NCI-H526 treated with DMSO at 0.1 percent for 48 hours (cell line): ENCODE measurements at places on chromosomes 13 and 19.

DNA sequence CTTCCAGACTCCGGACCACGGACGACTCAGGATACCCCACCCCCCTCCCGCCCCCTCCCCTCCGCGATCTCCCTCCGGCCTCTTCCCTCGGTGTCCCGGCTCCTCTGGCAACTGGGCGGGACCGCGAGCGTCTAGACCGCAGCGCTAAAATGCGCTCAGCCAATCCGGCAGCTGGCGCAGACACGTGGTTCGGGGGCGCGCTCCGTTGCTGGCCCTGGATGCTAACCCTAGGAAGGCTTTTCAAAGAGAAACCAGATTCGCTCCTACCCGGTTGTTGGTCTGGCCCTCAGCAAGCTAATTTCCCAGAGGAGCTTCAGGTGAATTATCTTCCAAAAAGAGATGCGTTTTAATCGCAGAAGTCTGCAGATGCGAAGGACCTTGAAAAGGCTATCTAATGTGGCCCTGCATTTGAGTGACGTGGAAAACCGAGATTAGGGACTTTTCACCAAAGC lies at the start of gene DZIP1:
DZIP1 (minus strand) TSS at position 106 of the 452 bp plus-strand sequence. CDS start 2,677 bp downstream, outside the sequence.
- peak; percentile 90 for DNase-seq

- no peak for DNase-seq
Measured at GRCh38 chr13:48571126-48571913, 38.4 kb upstream of the RCBTB2 start.

- DNase-seq: no peak
Measured at GRCh38 chr13:105410602-105411001, 1124.9 kb downstream of the EFNB2 start.

- DNase-seq: peak; percentile 6
Measured at GRCh38 chr19:55986487-55986886, at the start of gene NLRP5. Gene NLRP5, plus strand, starts transcription at chr19:55986775.

DNA sequence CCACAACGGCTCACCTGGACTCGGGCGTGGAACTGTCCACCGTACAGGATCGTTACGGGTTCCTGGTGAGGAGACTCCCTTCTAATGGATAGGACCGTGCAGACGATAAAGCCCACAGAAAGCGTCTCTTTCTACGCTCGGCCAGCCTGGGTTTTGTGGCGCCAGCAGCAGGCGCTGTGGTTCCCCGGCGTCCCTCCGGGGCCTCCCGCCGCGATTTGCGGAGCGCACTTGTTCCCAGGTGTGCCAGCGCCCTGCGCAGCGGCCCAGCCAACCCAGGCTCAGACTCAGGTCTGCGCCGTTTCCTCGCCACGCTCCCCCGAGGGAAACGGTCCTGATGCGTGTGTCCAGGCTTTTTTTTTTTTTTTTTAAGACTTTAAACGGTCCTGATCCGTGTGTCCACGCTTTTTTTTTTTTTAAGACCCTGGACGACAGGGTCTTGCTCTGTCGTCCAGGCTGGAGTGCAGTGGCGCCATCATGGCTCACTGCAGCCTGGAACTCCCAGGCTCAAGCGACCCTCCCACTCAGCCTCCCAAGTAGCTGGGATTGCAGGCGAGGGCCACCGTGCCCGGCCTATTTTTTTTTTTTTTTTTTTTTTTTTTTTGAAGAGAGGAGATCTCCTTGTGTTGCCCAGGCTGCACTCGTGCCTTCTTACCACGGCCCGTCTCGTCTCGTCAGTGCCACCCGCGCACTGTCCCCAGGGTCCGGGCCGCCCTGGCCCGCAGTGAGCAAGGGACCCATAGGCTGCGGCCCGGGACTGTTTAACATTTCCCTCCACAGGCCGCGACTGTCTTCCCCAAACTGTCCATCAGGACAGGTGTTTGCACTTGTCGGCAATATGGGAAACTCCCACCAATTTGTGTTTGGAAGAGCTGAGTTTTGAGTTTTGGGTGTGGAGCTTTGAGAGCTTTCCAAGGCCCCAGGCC lies 23.8 kb downstream of the GJA3 start:
- DNase-seq: peak; percentile 79

GRCh38 chr13:109345433-109345941 lies 440.9 kb downstream of the IRS2 start:
- DNase-seq: no peak

DNA sequence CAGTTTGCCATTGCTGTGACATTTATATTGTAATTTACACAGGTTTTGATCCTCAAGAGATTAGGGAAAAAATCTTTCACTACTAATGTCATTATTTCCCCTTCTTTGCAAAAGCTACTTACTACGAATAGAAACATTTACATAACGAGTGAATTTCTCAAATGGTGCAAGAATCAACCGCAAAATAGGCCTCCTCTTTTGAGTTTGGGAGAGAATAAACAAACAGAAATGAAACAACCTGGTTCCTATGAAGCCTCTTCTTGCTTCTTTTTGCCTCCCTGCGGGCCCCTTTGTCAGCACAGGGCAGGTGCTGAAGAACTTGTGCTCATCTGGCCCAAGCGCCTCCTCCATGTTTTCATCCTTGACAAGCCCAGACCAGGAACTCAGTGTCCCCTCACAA lies 10.1 kb upstream of the GJA3 start:
- DNase-seq: no peak

DNA sequence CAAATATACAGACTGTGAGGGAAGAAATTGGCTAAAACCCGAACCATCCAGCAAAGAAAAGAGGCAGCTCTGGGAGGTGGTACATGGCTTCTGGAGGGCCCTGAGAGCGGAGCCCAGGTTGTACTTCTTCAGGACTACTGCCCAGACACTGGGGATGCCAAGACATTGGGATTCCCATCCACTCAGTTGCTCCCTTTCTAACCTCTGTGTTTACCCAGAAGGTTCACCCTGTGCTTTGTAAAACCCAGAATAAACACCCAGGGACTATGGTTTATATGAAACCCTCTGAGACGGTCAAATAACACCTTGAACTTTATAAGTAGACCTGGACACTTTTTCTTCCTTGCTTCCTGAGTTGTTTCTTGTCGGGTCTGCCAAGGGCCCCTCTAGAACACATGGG lies 9.7 kb downstream of the MEIOSIN start:
- no peak for DNase-seq

DNA sequence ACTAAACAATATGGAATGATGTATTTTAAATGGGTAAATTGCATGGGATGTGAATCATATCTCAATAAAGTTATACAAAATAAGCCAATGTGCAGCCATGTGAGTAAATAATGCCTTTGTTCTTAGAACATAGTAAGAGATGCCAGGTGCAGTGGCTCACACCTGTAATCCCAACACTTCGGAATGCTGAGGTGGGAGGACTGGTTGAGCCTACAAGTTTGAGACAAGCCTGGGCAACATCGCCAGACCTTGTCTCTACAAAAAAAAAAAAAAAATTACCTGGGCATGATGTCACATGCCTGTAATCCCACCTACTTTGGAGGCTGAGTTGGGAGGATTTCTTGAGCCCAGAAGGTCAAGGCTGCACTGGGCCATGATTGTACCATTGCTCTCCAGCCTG lies 230.7 kb downstream of the RFC3 start:
- DNase-seq: no peak

- DNase-seq: peak; percentile 97
Measured at GRCh38 chr19:35717665-35718344, at the start of gene KMT2B. Gene KMT2B, plus strand, starts transcription at chr19:35718003. Its CDS starts 16 bp downstream, at chr19:35718019.

- no peak for DNase-seq
Measured at GRCh38 chr13:34667286-34668218, 274.5 kb upstream of the NBEA start.

- no peak for DNase-seq
Measured at GRCh38 chr19:15673176-15673654, 328 bp downstream of the CYP4F12 start.

GRCh38 chr13:31038834-31039552 lies 106.5 kb downstream of the TEX26 start:
- DNase-seq: no peak

- DNase-seq: no peak
Measured at GRCh38 chr19:5065663-5066093, 96.8 kb downstream of the KDM4B start.

GRCh38 chr19:58581227-58582141 lies 8.3 kb upstream of the MZF1 start:
- DNase-seq: no peak

DNA sequence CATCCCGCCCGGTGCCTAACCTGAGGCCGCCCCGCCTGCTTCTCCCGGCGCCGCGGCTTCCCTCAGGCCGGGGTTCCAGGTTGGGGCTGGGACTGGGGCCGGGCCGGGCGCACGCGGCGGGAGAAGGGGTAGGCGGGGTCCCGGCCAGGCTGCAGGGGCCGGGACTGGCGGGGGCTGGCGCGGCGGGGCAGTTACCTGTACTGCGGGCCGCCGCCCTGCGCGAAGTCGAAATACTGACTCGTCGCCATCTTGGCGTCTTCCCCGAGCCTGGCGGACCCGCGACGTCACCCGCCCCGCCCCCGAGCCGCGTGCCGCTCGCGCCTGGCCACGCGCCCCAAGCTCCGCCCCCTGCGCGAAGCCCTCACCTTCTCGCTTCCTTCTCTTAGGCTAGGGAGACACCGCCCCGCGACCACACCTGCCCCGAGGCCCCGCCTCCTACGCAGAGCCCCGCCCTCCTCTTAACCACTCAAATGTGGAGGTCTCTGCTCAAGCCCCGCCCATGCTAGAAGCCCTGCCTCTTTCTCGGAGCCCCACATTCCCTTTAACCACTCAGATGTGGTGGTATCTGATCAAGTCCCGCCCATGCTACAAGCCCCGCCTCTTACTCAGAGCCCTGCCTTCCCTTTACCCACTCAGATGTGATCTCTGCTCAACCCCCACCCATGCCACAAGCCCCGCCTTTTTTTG lies at the start of gene ZFR2:
ZFR2 (minus strand) TSS at position 269 of the 687 bp plus-strand sequence; CDS start at position 248, 21 bp downstream.
- DNase-seq: no peak

GRCh38 chr19:38385804-38386257 lies 2.0 kb downstream of the GGN start:
- no peak for DNase-seq

DNA sequence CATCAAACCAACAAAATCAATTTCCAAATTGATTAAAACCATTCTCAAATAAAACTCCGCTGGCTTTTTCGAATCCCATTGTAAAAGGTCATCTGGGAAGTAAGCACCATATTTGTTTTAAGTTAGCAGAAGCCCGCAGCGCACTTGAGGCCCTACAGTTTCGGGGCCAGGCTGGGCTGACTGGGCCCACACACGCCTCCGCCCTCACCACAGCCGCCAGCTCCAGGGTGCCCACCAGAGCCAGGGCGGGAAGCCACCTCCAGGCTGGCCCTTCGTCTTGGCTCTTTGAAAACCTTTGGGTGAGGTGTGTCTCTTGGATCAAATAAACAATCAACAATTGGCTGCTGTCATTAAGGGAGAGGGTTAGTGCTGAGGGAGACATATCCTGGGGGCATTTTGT lies 133.3 kb downstream of the SOX1 start:
- DNase-seq: no peak

- DNase-seq: no peak
Measured at GRCh38 chr13:50236898-50237318, 221.7 kb downstream of the KCNRG start.

- DNase-seq: no peak
Measured at GRCh38 chr13:53941588-53942190, 913.1 kb downstream of the OLFM4 start.
